ENCODE measurements at places on chromosomes 12 and 14. TPM values are rescaled to one million over a fixed set of nuclear protein-coding genes. Genes with fewer than 3 reads are reported as not detected.

GRCh38 chr12:76909290-76909689, 30.5 kb upstream of the CSRP2 start:
- DNase-seq: no peak

- no peak for DNase-seq
Measured at GRCh38 chr14:89240414-89240813, 176.6 kb downstream of the FOXN3 start.

- DNase-seq: no peak
Measured at GRCh38 chr14:98296895-98297294, 975.1 kb downstream of the BCL11B start.

Gene TMPRSS12
- total RNA-seq: not detected

DNA sequence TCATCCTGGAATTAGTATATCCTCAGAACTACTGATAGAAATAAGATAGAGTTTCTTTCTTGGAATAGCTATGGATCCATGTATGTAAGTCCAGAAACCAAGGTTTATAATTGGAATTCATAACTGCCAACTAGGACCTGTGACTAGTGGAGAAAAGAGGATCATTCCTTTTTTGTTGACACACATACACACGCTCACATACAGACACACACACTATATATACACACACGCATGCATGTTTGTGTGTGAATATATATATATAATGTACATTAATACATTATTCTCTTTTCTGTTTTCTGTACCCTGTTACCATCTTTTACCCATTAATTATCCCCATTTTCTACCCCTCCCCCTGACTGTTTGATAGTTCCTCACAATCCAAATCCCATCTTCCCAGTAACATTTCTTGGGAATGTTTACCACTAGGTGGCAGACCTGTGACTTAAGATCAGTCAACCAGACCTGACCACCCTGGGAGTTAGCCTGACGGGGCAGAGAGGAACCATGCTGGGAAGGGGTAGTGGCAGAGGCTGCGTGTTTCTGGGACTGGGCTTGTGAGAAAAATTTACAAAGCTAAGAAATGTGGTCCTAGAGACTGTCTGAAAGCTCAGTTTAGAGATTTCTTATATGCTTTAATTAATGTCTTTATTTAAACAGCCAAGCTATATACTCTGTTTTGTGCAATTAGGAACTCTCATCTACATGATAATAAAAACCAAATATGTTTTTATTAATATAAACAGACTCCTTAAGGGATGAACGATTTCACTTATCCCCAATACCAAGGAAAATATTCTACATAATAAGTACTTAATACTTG, 308.0 kb downstream of the PPFIA2 start:
- DNase-seq: peak; percentile 69

Gene SLC25A21
- 1.3 TPM for total RNA-seq

GRCh38 chr12:22851532-22851931, 226.6 kb downstream of the ETNK1 start:
- no peak for DNase-seq

GRCh38 chr12:14314801-14315200, 50.7 kb upstream of the ATF7IP start:
- no peak for DNase-seq

- DNase-seq: no peak
Measured at GRCh38 chr12:132245521-132246101, 83.8 kb downstream of the GALNT9 start.

- DNase-seq: no peak
Measured at GRCh38 chr12:65602253-65602609, 222.1 kb upstream of the HMGA2 start.

DNA sequence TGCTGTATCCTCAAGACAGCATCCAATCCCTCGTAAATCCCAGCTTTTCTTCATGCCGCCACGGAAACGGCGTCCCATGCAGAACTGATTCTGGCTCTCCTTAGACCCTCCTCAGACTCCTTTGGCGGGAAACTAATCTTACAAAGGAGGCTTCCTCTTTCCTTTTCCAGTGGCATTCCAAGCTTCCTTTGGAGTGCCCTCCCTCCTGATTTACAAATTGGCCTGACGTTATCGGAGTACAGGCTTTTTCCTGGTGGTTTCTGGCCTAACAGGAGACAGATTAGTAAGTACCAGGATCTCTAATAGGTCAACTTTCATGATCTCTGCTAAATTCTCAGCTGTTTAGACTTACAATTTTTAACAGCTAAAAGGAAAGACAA, 1.3 kb upstream of the ZDHHC17 start:
- DNase-seq: peak; percentile 40

Gene ACSM4
- not detected for total RNA-seq

DNA sequence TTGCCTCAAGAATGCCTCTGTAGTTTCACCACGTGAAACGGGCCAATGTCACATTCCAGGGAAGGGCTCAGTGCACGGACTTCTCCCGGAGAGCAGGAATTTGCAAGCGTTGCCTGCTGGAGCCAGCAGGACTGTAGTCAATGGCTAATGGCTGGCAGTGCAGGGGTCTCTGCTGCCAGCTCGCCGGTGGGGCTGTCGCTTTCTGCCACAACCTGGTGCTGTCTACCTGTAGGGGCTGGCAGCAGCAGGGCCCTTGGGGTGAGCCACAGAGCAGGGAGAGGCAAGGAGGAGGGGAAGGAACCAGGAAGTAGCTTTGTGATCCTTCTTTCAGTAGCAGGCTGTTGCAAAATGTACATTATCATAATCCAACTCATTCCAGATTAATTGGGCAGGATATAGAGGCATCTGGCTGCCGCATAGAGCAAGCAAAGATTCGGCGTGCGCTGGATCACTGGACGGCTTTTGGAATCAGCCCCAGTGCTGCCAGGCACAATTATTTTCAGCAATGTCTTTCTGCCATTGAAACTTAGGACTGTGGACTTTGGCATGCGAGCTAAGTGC, 114.1 kb downstream of the PAPOLA start:
- DNase-seq: no peak

Gene DBX2
- total RNA-seq: 0.21 TPM

Gene KRT2
- total RNA-seq: not detected

DNA sequence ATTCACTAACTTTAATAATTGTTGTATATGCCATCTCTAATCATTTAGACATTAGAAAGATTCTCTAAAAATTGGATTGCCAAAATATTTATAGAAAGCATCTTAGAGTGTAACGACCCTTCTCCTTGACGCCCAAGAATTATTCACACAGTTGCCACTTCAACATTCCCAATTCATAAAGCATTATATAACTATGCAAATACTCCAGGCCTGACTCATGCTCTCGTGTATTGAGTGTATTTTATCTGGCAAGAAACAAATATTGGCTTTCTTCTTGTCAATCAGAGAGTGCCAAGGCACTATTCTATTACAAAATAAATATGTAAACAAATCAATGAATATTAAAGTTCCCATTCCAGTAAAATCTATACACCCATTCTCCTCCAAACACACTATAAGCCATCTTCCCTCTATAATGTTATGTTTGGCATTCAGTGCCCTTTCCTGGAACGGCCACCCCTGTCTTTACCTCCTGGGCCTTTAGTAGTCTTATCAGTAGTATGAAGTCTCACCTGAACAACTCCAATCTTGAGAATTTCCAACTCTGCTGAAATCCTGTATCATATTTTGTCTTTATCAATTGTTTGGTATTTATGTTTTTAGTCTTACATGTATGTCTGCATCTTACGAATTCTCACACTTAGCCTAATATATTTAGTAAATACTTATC, 182.6 kb downstream of the PIK3C2G start:
- no peak for DNase-seq

Gene TROAP
- 7.7 TPM for total RNA-seq

DNA sequence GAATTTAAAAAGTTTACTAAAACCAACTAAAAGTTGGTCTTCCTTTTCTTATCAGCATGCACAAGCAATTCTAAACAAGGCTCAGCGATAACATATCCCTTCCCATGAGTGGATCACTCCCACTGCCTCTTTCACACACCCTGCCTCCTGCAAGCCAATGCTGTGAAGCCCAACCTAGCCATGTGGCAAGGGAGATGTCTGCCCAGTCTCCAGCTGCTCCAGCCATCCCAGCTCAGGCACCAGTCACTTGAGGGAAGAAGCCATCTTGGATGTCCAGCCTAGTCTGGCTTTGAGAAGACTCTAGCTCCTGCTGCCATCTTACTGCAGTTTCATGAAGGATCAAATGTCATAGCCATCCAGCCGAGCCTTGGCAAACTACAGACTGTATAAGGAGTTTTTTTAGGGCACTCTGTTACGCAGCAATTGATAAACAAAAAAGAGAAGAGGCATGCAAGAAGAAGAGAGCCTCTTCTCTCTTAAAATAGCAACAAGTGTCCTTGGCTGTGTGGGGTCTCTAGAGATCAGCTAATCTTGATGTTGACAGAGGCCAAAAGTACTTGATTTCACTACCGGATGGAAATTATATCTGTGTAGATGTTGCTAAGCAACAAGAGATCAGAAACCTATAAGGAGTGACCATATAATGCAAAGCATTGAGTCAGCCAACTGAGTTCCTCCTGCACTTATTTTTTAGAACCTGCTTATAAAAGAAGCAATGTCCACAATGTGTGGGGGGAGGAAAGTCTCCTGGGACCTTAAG, 108.9 kb downstream of the PTCSC3 start:
- DNase-seq: peak; percentile 16

Gene SP7
- total RNA-seq: not detected

Data from tongue (tissue), 3 donors.